ENCODE measurements at places on chromosomes 5 and 9. TPM values are rescaled to one million over a fixed set of nuclear protein-coding genes. Genes with fewer than 3 reads are reported as not detected.

MXD3 gene
- 19.4 TPM for total RNA-seq

DNA sequence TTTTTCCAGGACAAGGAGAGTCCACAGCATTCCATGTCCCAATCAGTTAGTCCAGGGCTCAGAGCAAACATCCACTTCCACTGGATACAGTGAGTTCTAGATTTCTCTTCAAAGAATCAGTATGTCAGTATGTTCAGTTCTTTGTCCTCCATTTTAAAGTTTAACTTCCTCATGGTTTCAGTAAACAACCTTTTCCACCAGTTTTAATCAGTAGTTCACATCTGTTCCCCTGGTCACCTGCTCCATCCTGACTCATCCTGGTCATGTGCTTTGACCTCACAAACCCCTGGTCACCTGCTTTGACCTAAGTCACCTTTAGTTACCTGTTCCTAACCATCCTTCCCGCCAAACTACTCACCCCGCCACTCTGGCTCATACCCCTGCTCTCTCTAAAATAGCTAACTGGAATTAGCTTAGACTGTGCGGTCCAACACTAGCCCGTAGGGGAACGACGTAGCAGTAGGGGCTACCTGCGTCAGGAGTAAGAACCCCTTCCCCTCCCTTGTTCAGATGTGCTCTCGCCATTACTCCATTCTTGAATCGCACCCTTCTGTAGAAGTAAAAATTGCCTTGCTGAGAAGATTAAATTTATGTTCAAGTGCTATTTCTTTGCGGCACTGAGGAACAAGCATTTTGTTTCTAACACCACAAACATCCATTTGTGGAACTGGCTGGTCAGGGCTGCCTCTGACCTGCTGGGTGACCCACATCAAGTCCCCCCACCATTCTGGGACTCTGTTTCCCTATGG, 5.5 kb downstream of the ENG start:
- H3K4me1 ChIP-seq, result peaks cover 13% of the 10 kb centered on the region
- no peak overlapping the region for H3K4me3 ChIP-seq
- DNase-seq, result no peak
- H3K36me3 ChIP-seq, result no peaks in the 10 kb centered on the region
- no peak overlapping the region for H3K27ac ChIP-seq

GRCh38 chr9:124771021-124771866, at the start of gene NR6A1:
Gene NR6A1, minus strand, starts transcription at chr9:124771311.
- H3K27ac ChIP-seq, result peak within 1 kb of the TSS; percentile 94
- peak within 1 kb of the TSS; percentile 67 for H3K4me3 ChIP-seq
- DNase-seq, result peak; percentile 99
- no peaks in the 10 kb centered on the region for H3K36me3 ChIP-seq
- H3K4me1 ChIP-seq, result peaks cover 29% of the 10 kb centered on the region
- no peaks in the 10 kb centered on the region for H3K27me3 ChIP-seq

DNA sequence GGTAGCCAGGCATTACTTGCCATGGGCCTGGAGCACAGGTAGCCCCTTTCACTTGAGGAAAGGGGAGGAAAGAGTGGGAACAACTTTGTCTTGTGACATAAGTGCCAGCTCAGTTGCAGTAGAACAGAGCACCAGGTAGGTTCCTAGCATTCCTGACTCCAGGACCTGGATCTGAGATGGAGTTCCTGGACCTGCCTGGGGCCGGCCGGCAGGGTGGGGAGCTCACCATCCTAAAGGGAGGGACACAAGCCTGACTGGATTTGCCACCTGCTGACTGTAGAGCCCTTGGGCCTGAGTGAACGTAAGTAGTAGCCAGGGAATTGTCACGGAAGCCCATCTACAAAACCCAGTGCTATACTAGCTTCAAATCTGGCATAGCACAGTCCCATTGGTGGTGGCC, 653.3 kb upstream of the CDH6 start:
- no peak overlapping the region for H3K27ac ChIP-seq
- no peak for DNase-seq
- no peaks in the 10 kb centered on the region for H3K4me1 ChIP-seq

CDKN2A gene
- total RNA-seq, result not detected

STPG3 gene
- total RNA-seq, result 0.35 TPM

GRCh38 chr9:116270546-116270945, 117.0 kb downstream of the PAPPA start:
- no peak for DNase-seq
- peaks cover 56% of the 10 kb centered on the region for H3K36me3 ChIP-seq
- no peak overlapping the region for H3K27ac ChIP-seq

DNA sequence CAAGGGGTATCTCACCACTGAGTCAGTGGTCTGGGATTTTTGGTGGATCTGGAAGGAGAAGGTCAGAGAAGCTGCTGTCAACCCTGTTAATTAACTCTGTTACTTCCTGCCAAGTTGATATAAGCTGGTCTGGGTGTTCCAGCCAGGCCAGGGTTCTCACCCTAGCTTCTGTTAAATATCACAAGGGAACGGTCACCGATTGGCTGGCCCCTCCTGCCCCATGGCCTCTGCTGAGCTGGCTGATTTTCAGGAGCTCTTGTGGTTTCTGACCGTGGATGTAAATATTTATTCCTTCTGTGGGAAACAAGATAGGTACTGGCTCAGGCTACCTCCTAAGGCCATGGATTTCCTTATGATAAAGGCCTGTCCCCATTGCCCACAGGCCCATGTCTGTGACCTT, 1.0 kb downstream of the ADAMTS13 start:
- H3K36me3 ChIP-seq, result no peaks in the 10 kb centered on the region
- no peak overlapping the region for H3K27ac ChIP-seq
- H3K4me1 ChIP-seq, result no peaks in the 10 kb centered on the region
- no peak for DNase-seq
- peaks cover 7% of the 10 kb centered on the region for H3K27me3 ChIP-seq

KCNV2 gene
- not detected for total RNA-seq

DNA sequence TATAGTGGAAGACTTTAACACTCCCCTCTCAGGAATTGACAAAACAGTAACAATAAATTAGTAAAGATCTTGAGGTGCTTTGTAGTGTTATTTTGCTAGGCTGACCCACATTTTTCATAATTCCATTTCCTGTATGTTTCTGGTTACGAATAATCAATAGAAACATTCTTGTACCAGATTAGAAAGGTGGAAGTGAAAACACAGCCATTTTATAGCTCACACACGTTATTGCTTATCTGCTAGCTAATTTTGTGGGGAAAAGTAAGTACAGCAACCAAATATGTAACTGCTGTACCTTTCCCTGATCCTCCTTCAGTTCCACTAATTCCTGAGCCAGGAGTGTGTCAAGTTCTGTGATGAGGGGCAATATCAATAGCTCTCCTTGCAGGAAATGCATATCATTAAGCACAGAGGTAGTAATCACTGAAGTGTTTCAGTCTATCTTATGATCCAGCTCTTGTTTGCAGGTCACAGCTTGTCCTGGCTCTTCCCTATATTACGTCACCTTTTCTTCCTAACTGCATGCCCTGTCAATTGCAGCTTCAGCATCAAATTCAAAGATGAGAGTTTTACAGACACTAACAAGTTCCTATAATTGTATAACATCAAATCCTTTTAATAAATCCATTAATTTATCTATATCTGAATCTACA, 59.4 kb downstream of the MINAR2 start:
- H3K4me1 ChIP-seq, result no peaks in the 10 kb centered on the region
- no peaks in the 10 kb centered on the region for H3K27me3 ChIP-seq
- no peak overlapping the region for H3K27ac ChIP-seq
- H3K4me3 ChIP-seq, result no peak overlapping the region
- no peak for DNase-seq

- H3K27me3 ChIP-seq, result no peaks in the 10 kb centered on the region
- no peaks in the 10 kb centered on the region for H3K4me1 ChIP-seq
- H3K36me3 ChIP-seq, result no peaks in the 10 kb centered on the region
- no peak overlapping the region for H3K4me3 ChIP-seq
These were observed 8.2 kb upstream of the NIPAL4 start for GRCh38 chr5:157451806-157452205.

GRCh38 chr5:104344809-104345208, 782.2 kb upstream of the NUDT12 start:
- H3K27ac ChIP-seq, result no peak overlapping the region
- no peaks in the 10 kb centered on the region for H3K36me3 ChIP-seq
- no peak overlapping the region for H3K4me3 ChIP-seq

RGS7BP gene
- 3.1 TPM for total RNA-seq

SCGB3A2 gene
- total RNA-seq, result not detected

DNA sequence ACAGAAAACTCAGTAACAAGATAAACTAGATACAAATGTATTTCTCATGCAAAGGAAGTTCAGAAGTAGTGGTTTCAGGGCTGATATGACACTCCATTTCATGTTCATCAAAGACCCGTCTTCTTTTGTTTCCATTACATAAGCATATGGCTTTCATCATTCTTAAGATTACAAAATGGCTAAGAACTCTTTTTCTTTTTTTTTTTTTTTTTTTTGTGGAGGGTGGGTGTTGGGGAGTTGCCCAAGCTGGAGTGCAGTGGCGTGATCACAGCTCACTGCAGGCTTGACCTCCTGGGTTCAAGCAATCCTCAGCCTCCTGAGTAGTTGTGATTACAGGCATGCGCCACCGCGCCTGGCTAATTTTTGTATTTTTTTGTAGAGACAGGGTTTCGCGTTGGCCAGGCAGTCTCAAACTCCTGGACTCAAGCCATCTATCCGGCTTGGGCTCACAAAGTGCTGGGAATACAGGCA, 22.0 kb upstream of the PTBP3 start:
- H3K27me3 ChIP-seq, result no peaks in the 10 kb centered on the region
- no peaks in the 10 kb centered on the region for H3K36me3 ChIP-seq
- no peak for DNase-seq
- peaks cover 17% of the 10 kb centered on the region for H3K4me1 ChIP-seq
- H3K27ac ChIP-seq, result no peak overlapping the region
- H3K4me3 ChIP-seq, result no peak overlapping the region
